ENCODE measurements at places on chromosomes 16 and 17. TPM values are rescaled to one million over a fixed set of nuclear protein-coding genes. Genes with fewer than 3 reads are reported as not detected.
A peak's percentile ranks its signal among the peaks of the same experiment; 100 is the strongest.

DNA sequence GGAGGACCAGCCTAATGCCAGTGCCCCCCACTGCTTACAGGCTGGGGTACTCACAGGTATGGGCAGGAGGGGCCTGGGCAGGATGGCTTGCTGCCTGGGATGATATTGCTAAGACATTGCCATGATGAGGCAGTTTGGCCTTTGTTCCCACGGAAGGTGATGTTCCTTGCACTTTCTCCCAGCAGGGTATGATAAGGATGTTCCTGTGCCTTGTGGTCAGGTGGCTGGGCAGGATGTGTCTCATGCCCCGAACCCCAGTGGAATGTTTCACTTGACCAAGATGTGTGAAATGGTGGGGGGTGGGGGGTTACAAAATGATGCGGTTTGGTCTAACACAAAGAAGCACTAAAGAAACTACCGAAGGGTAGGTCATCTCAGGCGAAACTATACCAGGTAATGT is 337.8 kb upstream of the ZFHX3 start:
- no peak overlapping the region for H3K4me3 ChIP-seq
- H3K4me1 ChIP-seq = no peaks in the 10 kb centered on the region
- DNase-seq = peak; percentile 78
- H3K27me3 ChIP-seq = no peaks in the 10 kb centered on the region

Gene ZSCAN32
- 19.8 TPM for total RNA-seq

Gene COPZ2
- not detected for total RNA-seq

DNA sequence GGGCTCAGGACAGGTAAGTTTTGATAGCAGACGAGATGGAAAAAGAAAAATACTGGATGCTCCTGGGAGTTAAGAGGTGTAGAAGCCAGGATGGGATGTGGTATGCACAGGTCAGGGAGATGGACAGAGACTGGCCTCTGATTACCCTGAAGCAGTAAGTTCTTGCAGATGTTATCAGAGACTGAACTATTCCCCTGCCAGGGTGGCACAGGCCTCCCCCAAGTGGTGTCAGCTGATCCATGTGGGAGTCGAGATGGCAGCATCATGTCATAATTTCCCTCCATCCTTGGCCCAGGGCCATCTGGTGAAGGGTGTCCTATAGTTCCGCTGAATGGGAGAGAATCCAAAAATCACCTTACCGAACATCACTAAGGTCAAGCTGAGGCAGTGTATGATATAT is 14.1 kb upstream of the NKD1 start:
- H3K4me3 ChIP-seq = no peak overlapping the region
- H3K27me3 ChIP-seq = no peaks in the 10 kb centered on the region
- no peak for DNase-seq
- H3K4me1 ChIP-seq = no peaks in the 10 kb centered on the region
- no peaks in the 10 kb centered on the region for H3K36me3 ChIP-seq
- H3K27ac ChIP-seq = no peak overlapping the region

DNA sequence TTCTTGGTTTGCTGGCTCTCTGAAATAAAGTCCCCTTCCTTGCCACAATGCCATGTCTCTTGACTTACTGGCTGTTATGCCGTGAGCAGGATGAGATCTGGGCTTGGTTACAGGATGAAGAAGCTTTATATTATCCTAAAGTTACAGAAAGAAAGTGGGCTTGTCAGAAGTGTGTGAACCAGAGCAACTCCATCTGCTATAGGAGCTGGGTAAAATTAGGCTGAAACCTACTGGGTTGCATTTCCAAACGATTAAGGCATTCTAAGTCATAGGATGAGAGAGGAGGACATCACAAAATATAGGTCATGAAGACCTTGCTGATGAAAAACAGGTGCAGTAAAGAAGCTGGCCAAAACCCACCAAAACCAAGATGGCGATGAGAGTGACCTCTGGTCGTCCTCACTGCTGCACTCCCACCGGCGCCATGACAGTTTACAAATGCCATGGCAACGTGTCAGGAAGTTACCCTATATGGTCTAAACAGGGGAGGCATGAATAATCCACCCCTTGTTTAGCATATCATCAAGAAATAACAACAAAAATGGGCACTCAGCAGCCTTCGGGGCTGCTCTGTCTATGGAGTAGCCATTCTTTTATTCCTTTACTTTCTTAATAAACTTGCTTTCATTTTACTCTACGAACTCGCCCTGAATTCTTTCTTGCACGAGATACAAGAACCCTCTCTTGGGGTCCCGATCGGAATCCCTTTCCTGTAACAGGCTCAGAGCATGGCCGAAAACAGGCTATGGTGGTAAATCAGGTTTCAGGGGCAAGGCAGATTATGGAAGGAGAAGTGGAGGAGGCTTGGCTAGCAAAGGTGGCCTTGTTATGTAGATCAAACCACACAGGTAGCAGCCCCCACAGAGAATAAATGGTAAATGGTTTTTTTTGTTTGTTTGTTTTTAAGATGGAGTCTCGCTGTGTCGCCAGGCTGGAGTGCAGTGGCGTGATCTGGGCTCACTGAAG is 81.3 kb upstream of the C16orf82 start:
- no peak overlapping the region for H3K27ac ChIP-seq
- peak; percentile 57 for DNase-seq
- H3K4me3 ChIP-seq = no peak overlapping the region
- H3K36me3 ChIP-seq = no peaks in the 10 kb centered on the region
- H3K4me1 ChIP-seq = no peaks in the 10 kb centered on the region
